ENCODE measurements at places on chromosomes 4 and X.

DNA sequence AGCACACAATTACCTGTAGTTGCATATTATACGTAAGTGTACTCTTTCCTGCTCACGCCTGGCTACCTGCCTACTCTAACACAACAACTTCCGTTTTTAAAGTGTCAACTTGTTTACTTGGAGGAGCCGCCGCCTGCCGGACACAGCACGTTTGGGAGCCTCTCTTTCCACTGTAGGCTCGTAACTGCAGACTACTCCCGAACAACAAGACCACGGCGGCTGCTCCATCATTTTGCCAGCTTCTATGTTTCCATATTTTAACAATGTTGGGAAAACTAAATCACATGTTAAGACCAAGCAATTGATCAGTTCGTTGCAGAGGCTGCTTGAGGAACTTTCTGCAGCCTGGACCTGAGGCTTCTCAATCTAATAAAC lies 841 bp downstream of the MTNR1A start:
- no peak for DNase-seq

DNA sequence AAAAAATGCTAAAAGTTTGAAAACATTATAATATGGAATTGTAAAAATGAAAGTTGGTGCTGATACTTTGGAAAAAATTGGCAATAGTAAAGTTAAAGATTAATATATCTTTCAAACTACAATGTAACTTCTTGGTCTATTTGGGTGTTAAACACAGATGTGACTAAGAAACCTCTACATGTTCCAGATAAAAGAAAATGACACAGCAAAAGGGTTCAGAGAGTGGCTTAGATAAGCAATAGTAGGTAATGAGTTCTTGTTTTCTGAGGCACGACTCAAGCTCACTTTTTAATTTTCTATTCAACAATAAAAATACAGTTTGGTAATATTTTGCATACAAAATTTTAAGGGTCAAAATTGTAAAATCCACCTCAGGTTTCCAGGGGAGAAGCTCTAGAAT lies 292.7 kb downstream of the GALNTL6 start:
- no peak for DNase-seq

DNA sequence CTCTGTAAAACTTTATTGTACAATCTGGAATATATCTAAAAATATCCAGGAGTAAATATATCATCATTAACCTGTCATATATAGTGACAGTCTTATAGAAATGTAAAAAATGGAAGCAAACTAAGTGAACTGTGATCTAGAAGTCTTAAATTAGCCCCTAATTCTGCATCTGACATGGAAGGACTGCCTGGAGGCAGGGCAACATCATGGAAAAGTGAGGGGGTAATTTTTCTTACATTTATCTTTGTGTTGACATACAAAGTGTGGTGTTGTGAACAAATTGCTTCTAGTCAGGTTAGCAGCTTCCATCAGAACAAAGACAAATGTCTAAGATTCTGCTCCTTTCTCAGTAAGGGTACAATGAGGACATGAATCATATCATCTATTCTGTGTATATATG lies 186.3 kb downstream of the C4orf33 start:
- no peak for DNase-seq

DNA sequence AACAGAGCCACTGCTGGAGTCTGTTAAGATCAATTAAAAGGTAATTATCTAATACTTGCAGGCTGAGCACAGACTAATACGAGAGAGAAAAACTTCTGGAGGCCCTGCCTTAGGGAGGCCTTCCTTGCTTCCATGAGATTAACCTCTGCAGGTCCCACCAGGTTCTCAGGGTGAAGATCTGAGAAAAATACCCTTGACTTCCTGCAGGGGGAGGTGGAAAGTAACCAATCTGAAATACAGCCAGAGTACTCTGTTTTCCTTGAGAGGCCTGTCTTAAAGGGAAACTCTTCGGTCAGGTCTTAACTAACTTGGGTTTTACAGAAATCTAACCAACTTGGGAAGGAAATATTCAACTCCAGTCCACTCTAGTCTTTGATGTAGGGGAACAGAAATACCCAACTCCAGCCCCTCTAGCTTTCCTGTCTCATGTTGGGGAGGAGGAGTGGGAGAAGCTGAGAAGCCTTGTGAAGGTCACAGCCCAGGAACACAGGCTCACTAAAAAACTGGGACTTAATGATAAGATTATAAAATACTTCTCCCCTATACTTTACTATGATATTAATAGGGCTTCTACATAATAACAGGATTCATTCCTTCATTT lies 77.1 kb downstream of the TBCK start:
- DNase-seq = no peak

Measured in activated CD4-positive, CD25-positive, alpha-beta regulatory T cell treated with anti-CD3 and anti-CD28 coated beads, Interleukin-2, amount 50 U/mL, for 72 hours (primary cell).